ENCODE measurements at places on chromosomes 16 and 17.

- DNase-seq: peak; percentile 50
Observed at GRCh38 chr16:30609002-30609925, 925 bp downstream of the ZNF689 start.

DNA sequence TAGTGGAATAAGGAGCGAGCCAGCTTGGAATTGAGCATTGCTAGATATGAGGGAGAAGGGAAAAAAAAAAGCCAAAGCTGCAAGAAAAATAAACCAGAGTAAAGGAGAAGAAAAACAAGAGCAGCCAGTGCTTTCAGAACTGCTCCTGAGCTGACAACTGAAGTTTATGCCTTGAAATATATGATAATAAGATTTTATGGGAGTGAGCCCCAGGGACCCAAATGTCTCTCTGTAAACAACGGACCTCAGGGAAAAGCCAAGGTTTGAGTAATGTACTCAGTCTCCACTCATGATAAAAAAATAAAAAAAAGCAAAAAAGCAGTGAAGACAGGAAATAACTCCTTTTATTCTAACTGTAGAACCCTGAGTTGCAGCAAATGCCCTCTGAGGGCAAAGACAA lies 132.6 kb downstream of the SNX11 start:
- no peak for DNase-seq

DNA sequence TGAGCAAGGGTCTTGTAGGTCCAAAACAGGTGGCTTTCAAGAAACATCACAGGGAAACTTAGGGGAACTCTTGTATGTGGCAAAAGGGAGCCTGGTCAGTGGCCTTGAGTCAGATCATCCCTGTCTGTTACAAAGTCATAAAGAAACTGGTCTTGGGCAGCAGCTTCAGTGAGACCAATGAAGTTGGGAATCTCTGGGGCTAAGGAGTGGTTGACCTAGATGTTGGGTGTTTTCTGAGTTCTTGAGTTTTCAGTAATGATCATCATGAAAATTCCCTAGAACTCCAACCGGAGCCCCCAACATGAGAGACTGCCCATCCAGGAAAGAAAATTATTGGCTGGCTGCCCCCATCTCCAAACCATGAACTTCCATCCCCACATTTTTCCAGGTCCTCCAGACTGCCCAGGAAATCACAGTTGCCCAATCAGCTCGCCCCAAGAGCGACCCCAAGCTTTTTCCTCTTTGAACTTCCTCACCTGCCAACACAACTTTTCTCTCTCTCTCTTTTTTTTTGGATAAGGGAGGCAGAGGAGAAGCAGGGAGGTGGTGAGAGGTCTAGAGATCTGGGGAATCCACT lies 3.9 kb downstream of the CCR7 start:
- no peak for DNase-seq

- no peak for DNase-seq
Observed at GRCh38 chr17:28992625-28993600, 12.9 kb downstream of the SEZ6 start.

DNA sequence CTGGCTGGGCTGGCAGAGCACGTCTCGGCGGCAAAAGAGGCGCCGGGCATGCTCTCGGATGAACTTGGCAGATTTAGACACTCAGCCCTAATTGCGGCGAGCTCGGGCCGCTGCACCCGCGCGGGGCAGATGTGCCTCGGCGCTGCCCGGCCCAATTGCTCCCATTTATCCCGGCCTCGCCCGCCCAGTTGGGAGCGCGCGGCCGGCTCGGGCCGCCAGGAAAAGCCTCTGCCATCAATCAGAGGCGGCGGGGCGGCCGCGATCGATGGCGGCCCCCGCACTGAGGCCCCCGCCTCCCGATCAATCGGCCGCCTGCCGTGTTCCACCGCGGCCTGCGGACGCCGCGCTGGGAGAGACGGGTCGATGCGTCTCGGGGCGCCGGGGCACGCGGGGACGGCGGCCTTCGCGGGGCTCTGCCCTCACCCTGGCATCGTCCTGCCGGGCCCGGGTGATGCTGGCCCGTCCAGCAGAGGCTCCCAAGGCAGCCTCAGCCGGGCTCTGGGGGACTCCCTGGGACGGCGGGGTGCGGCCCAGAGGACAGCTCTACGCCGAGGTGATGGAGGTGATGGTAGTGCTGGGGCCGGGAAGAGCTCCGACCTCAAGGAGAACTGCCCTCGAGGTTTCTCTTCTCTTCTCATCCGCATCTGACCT lies 200.9 kb upstream of the N4BP1 start:
- no peak for DNase-seq

DNA sequence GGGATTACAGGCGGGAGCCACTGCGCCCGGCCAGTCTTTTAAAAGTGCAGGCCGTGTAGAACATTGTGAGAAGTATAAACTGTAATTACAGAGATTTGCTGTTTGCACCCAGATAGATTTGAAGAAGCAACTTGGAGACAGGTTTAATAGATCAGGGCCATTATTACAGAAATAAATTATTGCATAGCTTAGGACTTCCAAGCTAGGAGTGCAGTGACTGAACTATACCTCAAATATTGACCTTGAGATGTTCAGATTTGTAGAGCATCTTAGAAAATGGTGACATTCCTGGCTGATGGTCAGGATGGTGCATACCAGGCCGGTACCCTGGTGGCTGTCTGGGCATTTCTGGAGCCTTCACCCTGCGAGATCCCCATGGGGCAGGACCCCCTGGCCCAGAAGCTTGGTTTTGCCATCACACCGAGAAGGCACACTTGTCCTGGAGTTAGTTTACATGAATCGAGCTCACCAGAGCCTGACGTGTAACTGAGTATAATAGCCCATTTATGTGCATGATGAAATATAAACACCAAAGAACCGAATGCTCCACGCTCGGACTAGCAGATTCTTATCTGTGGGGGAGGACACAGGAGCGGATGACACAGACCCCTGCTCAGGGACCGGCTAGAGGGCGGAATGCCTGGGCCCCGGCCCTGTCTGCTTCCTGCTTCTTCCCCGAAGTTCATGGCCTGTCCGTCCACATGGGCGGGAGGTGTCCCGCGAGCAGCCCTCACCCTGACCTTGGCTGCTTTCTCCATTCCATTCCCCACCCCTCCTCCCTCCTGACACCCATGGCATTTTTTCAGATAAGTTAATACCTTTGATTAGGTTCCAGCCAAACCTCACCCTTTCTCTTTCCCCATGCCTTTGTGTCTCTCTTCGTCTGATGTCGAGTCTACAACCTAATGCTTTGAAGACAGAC lies 32.1 kb downstream of the CCDC40 start:
- DNase-seq: no peak

GRCh38 chr16:15829460-15829859 lies 27.4 kb downstream of the MYH11 start:
- DNase-seq: no peak

GRCh38 chr16:23801378-23801777 lies 34.4 kb upstream of the PRKCB start:
- peak; percentile 71 for DNase-seq

DNA sequence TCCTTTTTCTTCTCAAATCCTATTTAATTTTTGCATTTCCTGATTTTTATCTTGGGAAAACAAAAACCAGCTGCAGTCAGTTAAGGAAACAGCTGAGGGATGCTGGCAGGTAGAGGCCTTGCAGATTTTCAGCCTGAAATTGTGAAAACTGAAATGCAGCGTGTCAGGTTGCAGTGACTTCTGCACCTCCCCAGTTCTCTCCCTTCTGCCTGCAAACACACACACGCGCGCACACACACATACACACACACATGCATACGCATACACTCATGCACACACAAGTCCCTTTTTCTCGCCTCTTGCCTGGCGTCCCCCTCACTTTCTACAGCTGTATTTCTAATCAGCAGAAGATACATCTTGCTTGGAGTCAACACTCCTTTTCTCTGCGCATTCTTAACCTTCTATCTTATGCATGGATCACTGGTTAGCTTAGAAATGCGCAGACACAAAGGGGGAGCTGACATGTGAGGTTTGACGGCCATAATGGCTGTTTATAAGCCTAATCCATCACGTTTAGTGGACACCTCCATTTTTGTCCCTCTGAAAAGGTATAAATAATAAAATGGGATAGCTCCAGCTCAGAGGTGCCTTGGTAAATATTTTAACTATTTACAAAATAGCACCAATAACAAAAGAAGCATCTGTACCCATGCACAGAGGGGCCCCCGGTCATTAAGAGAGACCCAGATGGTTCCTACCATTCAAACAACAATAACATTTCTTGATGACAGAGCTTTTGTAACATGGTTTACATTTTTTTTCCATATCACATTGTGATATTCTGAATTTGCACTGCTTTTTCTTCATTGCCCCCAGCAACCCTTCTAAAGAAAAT lies 392.1 kb upstream of the SALL1 start:
- DNase-seq: no peak
